ENCODE measurements at places on chromosomes 7 and 10. TPM values are rescaled to one million over a fixed set of nuclear protein-coding genes. Genes with fewer than 3 reads are reported as not detected.

Gene GDF2
- not detected for total RNA-seq

DNA sequence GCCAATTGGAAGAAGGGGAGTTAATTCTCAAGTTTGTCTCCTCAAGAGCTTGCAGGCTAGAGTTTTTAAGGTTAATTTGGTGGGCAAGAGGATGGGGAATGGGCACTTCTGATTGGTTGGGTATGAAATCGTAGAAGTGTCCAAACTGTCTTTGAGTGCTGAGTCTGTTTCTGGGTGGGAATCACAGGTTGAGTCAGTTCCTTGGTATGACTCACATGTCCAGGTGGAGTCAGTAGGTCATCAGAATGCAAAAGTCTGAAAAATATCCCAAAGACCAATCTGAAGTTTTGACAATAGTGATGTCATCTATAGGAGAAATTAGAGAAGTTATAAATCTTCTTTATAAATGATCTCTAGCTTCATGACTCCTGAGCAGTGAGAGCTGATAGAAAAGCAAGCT lies 1252.2 kb downstream of the REEP3 start:
- DNase-seq: no peak

Gene NPSR1
- not detected for total RNA-seq

Gene ANXA8L1
- not detected for total RNA-seq

DNA sequence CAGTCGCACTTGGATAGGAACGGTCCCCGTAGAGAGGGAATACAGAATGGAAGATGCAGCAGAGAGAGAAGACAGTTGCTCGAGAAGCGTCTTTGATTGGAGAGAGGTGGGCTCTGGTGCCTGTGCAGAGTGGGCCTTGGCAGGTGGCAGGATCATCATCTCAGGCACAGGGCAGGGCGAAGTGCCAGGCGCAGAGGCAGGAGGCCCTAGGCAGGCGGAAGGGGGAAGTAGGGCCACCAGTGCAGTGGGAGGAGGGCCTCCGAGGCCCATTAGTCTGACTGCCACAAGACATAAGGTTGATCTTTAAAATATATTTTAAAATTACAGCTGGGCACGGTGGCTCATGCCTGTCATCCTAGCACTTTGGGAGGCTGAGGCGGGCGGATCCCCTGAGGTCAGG lies 10.1 kb downstream of the CARD11 start:
- DNase-seq: no peak

DNA sequence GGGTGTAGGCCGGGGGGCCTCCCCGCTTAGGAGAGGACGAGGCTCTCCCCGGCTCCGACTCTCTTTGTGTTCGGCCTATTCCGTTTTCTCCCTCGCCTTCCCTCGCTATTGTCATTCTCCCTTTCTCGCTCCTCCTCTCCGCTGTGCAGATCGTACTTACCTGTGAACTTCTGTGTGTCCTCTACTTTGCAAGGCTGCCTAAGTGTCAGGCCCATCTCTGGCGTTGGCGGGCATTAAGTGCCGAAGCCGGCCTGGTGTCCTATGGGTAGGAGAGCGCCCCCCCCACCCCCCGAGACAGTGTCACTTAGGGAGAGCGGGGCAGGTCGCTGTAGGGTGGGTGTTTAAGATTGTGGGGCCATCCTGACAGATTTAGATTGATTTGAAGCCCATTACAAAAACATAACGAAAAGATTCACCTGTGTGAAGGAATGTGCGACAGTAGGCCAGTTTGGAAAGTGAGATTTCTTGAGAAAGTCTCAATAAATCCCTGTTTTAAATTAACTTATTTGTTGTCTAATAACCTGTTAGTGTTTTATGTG lies 579 bp downstream of the RBM33 start:
- peak; percentile 63 for DNase-seq

DNA sequence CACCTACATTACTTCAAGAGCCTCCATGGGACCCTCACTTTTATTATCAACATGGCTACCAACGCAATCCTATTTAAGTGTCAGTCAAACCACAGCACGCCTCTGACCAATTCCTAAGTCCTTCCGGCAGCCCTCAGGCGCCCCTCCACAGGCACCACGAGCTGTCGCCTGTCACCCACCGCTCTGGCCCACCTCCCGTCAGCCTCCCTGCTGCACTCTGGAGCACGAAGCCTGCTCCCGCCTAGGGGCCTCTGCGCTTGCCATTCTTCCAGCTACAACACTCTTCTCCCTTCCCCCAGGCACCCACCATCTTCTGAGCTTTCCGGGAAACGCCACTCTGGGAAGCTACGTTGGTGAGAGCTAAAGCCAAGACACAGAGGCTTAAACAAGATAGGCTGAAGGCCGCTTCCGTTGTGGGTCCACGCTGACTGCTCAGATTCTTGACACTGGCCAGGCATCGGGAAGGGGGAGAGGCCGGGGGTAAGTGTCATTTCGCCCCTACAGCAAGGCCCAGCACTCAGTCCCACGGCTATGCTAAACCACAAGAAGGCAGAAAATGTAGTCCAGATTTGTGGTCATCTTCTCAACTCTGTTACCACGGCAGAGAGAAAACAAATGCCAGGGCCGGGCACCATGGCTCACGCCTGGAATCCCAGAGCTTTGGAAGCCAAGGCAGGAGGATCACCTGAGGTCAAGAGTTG lies 56.7 kb downstream of the GNA12 start:
- DNase-seq: no peak

DNA sequence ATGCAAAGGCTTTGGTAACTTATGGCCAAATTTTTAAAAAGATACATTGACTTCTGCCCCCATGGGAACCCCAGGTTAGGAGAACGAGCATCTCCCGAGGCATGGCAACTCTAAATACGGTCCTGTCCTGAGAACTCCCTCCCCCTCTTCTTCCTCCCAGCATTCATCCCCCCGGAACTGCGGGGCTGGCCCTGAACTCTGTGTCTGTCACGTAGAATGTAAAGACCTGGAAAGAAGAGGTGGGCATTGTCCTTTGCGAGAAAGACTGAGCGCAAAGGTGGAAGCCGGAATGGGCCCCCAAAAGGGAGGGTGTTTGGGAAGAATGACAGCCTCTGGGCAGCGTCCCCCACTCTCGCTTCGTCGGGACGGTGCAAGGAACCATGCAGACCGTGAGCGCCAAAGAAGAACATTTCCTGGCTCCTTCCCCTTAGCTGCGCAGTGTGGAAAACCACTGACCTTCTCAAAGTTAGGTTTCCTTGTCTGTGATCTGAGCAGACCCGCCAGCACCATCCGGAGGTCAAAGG lies 21.0 kb downstream of the SHH start:
- DNase-seq: no peak

- no peak for DNase-seq
Observed at GRCh38 chr7:64485623-64486022, 77.2 kb downstream of the ZNF680 start.

- no peak for DNase-seq
Observed at GRCh38 chr7:76065016-76065612, 17.2 kb downstream of the MDH2 start.

GRCh38 chr10:14560274-14560673 lies 214.4 kb downstream of the FAM107B start:
- DNase-seq: peak; percentile 71

Gene AP5Z1
- 93.0 TPM for total RNA-seq

DNA sequence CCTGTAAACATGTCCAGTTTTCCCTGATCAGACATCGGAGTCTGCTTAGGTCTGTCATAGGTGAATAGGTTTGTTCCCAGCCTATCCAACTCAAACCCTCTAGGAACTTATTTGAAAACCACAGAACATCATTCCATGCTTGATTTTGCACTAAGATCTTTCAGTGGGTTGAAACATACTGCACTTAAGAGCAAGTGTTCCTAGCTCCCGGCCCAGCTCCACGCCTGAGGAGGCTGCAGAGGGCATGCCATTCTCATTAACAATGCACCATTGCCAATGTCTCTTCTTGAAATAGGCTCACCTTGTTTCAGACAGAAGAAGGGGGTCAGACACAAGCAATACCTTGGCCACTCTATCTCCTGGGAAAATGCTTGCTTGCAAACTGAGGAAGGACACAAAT lies 78.0 kb upstream of the EGR2 start:
- DNase-seq: no peak

- DNase-seq: no peak
Observed at GRCh38 chr10:57977262-57977661, 290.4 kb downstream of the IPMK start.

Gene SFTPA1
- not detected for total RNA-seq

- no peak for DNase-seq
Observed at GRCh38 chr10:114173603-114173920, 441 bp downstream of the CCDC186 start.
